ENCODE measurements at places on chromosomes 5 and 9.
A peak's percentile ranks its signal among the peaks of the same experiment; 100 is the strongest.

GRCh38 chr5:145680169-145680568 lies 155.0 kb downstream of the PRELID2 start:
- no peak for DNase-seq

DNA sequence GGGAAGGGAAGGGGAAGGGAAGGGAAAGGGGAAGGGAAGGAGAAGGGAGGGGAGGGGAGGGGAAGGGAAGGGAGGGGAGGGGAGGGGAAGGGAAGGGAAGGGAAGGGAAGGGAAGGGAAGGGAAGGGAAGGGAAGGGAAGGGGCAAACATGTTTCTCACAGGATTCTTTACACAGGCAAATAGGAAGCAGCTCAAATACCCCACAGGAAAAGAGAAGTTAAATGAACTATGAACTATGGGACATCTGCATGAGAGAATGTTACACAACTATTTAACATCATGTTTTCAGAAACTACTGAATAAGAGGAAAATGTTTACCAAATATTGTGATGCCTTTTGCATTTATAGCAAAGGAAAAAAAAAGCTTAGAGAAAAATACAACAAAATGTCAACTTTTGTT lies 125.4 kb upstream of the SLC30A5 start:
- no peak for DNase-seq

- DNase-seq, result no peak
These were observed 300.2 kb downstream of the GLIS3 start for GRCh38 chr9:3999706-4000105.

DNA sequence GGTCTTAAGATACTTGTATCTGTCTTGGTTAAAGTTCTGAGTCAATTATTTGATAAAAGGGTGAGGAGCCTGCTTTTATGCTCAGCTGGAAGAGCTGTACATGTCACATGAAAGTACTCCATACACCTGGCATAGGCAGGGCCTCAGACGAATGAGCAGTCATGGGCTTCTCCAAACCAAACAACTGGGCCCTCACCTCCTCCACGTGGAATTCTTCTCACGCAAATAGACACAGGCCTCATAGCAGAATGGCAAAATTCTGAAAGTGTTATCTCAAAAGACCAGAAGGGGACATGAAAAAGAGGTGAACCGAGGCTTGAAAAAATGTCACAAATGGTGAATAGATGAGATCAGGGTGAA lies 48.6 kb downstream of the FAM240B start:
- DNase-seq, result no peak

DNA sequence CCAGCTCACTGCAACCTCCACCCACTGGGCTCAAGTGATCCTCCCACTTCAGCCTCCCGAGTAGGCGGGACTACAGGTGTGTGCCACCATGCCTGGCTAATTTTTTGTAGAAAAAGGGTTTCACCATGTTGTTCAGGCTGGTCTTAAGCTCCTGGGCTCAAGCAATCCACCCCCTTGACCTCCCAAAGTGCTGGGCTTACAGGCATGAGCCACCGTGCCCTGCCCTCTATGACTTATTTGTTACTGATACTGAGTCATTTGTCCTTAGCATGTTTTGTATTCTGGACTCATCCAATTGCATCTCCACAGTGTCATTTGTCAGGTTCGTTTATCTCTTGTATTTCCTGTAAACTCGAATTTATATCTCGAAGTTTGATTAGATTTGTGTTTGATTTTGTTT lies 2.7 kb upstream of the ITK start:
- DNase-seq, result no peak

- DNase-seq, result peak; percentile 82
These were observed 164.8 kb upstream of the OTULINL start for GRCh38 chr5:14416621-14417275.
